Peyer's patch (tissue), 4 donors: ENCODE measurements at places on chromosomes 5 and 9. TPM values are rescaled to one million over a fixed set of nuclear protein-coding genes. Genes with fewer than 3 reads are reported as not detected.

Gene DDX4
- not detected for total RNA-seq

Gene PLPPR1
- total RNA-seq = not detected

Gene PCDH12
- 0.83 TPM for total RNA-seq

Gene TEX10
- total RNA-seq = 9.8 TPM

Gene FAM120AOS
- 69.9 TPM for total RNA-seq

Gene STX17
- 40.6 TPM for total RNA-seq

Gene PTGDS
- total RNA-seq = 11.1 TPM

GRCh38 chr9:91785447-91785842 is 164.6 kb downstream of the ROR2 start:
- DNase-seq = no peak
- no peak overlapping the region for H3K27ac ChIP-seq
- no peak overlapping the region for H3K4me3 ChIP-seq
- no peaks in the 10 kb centered on the region for H3K36me3 ChIP-seq
- H3K27me3 ChIP-seq = no peaks in the 10 kb centered on the region

DNA sequence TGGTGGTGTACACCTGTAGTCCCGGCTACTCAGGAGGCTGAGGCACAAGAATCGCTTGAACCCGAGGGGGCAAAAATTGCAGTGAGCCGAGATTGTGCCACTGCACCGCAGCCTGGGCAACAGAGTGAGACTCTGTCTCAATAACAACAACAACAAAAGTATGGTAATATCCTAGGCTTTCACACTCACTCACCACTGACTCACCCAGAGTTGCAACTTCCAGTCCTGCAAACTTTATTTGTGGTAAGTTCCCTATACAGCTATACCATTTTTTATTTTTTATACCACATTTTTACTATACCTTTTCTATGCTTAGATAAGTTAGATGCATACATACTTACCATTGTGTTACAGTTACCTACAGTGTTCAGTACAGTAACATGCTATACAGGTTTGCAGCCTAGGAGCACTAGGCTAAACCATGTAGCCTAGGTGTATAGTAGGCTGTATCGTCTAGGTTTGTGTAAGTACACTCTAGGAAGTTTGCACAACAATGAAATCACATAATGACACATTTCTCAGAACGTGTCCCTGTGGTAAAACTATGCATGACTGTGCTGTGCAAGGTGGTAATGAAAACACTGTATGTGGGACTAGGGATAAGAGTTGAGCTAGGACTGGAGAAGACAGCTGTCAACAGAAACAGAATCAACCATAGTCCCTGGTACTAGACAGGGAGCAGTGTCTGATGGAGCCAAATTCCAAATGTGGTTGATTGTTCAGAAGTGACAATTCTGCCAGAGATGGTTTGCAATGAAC is 109.5 kb upstream of the RAD23B start:
- peak overlapping the region; percentile 28 for H3K27ac ChIP-seq
- no peaks in the 10 kb centered on the region for H3K36me3 ChIP-seq
- H3K4me1 ChIP-seq = no peaks in the 10 kb centered on the region
- H3K27me3 ChIP-seq = no peaks in the 10 kb centered on the region
- no peak for DNase-seq

DNA sequence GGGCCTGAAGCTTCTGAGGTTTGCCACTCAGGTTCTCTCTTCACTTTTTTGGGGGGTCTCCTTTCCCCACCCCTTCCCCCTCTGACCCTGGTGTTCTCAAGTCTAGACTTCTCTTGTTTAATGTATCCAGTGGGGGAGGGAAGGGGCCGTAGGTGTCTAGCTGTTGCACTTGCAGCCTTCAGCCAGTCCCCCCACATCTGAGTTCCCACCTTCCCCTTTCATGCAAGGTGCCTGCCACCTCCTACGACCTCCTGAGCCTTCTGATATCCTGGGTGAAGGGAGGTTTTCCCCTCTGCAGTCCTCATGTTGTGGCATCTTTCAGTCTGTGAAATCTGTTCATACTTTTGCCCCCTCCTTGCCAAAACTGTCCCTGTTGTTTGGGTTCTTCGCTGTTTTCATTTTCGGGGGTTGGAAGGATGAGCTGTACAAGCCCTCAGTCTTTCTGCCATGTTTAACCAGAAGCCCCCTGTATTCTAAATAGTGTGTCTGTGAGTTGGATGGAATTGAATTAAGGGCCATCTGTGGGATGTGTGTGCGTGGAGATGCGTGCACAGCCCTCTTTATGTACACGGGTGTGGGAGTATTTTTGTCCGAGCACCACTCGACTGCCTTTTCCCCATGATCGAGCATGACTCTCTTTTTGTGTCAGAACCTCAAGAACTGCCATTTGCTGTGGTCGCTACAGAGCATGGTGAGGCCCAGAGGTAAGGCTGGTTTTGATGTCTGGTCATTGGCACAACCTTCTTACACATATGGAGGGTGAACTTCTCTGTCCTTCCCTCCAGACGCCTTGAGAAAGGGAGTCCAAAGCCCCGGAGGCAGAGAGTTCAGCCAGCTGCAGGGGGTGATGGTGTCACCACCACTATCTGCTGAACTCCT is 23.6 kb downstream of the PRRC2B start:
- H3K4me1 ChIP-seq = peaks cover 12% of the 10 kb centered on the region
- DNase-seq = no peak
- peak overlapping the region; percentile 49 for H3K27ac ChIP-seq

DNA sequence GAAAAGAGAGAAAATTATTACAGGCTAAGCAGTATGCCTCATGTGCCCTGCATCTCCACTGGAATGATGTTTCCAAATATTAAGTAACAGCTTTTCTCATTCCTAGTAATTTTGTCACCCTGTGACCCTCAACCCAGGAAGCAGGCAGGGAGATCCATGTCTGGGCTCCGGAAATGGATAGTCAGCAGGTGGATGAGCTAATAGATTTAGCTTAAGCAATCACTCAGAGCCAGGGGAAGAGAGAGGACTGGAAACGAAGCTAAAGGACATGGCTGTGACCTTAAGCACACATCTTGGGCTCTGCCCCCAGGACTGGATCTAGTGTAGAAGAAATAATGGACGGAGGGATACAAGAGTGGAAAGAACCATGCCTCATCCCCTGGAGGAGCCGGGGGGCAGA is 89.5 kb downstream of the ARSB start:
- no peaks in the 10 kb centered on the region for H3K4me1 ChIP-seq
- no peak overlapping the region for H3K27ac ChIP-seq
- no peaks in the 10 kb centered on the region for H3K27me3 ChIP-seq
- no peaks in the 10 kb centered on the region for H3K36me3 ChIP-seq
- DNase-seq = no peak

- no peaks in the 10 kb centered on the region for H3K27me3 ChIP-seq
Observed at GRCh38 chr5:141780240-141780951, 97.8 kb downstream of the PCDH1 start.

DNA sequence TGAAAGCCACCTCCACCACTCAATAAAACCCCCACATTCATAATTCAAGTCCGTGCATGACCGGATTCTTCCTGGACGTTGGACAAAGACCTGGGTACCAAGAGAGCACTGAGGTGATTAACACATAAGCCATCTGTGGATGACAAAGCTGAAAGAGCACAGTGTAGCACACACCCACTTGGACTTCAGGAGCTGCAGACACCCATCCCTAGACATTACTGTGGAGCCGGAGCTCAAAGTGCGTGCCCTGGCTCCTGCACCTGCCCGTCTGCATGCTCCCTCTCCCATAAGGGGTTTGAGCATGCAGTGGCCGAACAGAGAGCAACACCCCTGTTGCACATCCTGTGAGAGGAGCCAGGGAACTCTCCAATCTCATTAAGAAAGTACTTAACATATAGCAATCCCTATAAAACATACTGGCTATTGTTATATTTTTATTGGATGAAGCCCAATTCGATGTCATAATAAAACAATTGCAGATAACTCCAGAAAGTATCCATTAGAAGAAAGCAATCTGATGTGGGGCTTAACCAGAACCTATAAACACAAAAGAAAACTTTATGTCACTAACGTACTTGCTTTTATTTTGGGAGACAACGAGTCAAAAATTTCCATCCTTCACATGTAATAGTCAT is 1174.2 kb upstream of the C9orf72 start:
- no peak overlapping the region for H3K27ac ChIP-seq
- no peak for DNase-seq
- H3K4me1 ChIP-seq = no peaks in the 10 kb centered on the region

GRCh38 chr9:135081731-135082130 is 5.7 kb upstream of the OLFM1 start:
- no peaks in the 10 kb centered on the region for H3K36me3 ChIP-seq
- no peak for DNase-seq
- no peak overlapping the region for H3K27ac ChIP-seq
- no peak overlapping the region for H3K4me3 ChIP-seq
- peaks cover 10% of the 10 kb centered on the region for H3K4me1 ChIP-seq
